ENCODE measurements at places on chromosomes 4 and X.

DNA sequence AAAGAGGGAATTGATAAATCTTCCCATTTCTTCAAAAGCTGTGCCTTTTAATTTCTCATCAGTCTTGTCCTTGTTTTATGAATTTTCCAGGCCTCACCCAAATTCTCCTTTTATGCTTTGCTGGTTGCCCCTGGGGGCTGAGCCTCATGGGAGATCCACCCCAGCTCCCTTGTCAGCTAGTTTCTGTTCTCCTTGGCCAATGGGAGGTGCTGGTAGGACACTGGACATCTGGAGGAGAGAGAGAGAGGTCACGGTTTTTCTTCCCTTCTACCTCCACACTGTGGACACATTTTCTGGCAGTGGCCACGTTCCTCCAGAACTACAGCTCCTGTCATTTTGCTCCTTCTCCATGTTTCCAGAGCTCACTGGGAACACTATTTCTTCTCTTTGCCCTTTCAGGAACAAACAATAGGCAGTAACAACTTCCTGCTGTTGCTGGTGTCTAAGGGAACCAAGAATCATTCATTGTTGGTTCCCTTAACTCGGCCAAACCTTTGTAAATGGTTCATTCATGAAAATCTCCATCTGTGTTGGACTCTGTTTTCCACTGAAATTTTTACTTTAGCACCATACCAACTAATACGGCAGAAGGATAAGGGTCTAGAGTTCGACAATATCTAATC lies 334.5 kb downstream of the GPAT3 start:
- no peak for DNase-seq

- DNase-seq = no peak
Observed at GRCh38 chrX:108088511-108088910, 2.8 kb downstream of the PSMD10 start.

- no peak for DNase-seq
Observed at GRCh38 chr4:102387552-102388150, 42.4 kb upstream of the SLC39A8 start.

DNA sequence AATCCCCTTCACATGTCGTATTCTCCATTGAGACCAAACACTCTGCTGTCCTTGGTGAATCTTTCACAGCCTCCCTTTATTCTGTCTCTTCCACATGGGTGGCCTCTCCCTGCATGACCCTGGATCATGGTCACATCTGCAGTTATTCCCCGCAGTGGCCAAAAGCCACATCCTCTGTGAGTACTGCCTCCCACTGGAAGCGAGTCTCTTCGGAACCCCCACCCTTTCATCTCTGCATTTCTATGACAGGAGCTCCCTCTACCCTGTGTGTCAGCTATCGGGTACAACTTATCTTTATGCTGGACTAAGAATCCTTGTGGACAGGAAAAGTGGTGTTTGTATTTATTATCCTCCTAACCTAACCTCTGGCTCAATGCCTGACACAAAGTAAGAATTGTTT lies 48.6 kb upstream of the SHISA3 start:
- no peak for DNase-seq

DNA sequence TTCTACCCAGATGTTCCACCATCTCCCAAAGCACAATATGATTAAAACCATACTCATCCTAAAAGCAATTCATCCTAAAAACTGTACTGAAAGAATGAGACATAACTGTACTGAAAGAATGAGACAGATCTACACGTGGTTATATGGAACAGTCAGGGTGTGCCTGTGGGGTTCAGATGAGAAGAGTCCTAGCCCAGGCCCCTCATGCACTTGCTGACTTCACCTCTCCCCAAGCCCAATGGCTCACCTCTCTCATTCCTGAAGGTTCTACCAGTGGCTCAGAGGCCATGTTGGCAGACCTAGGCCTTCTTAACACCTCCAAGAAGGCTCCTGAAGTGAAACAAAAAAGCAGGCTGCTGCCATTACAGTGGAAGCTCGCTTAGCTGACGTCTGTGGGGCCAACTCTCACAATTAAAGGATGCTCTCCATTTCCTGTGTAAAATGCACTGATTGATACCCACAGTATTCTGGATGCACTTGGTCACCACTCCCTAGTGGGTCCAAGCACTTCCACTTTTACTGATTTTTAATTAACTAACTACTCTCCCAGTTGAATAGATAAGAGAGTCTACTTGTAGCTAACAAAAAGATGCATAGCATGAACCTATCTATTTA lies 3.8 kb downstream of the PLAC1 start:
- DNase-seq = peak; percentile 17

DNA sequence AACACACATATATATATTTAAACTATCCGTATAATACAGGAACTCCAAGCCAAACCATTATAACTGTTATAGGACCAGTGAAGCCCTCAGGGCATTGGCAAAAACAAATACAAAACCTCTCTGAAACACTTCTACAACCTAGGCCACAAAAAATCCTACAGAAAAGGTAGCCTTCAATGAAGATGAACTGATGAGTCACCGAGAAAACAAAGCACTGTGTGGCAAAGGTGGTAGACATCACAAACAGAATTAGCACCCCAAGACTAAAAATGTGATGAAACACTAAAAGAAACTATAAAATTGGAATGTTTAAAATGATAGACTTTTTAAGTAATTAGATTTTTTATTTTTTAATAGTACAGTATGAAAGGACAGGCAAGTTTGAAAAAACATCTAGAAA lies 5.5 kb upstream of the HSPA4L start:
- DNase-seq = no peak

DNA sequence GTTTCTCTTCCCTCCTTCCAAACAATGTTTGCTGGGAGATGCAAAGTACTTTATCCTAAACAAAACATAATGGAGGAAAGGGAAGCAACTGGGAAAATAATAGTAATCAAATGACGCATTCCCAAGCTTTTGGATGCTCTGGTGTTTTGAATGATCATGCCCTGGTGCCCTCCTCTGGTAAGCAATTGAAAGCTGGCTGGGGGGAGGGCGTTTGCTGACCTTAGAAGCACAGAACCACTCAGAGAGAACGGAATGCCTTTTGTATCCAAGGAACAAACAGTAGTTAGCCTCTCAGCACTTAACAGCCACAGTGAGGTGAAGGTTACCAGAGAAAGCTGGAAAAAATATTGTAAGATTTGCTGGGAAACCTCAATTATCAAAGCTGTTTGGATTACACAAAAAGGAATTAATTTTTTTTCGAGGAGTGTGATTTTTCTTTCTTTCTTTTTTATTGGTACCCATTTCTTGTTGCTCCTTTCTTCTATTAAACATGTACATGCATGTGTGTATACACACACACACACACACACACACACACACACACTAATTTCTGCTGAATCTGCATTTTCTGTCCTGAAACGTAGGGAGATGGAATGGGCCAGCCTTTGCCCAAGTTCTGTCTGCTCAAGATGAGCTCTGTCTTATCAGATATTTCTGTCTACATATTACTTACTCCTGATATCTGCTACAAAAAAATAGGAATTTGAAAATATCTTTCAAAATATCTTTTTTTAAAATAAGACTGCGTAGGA lies 155.8 kb upstream of the IGFBP7 start:
- DNase-seq = no peak

DNA sequence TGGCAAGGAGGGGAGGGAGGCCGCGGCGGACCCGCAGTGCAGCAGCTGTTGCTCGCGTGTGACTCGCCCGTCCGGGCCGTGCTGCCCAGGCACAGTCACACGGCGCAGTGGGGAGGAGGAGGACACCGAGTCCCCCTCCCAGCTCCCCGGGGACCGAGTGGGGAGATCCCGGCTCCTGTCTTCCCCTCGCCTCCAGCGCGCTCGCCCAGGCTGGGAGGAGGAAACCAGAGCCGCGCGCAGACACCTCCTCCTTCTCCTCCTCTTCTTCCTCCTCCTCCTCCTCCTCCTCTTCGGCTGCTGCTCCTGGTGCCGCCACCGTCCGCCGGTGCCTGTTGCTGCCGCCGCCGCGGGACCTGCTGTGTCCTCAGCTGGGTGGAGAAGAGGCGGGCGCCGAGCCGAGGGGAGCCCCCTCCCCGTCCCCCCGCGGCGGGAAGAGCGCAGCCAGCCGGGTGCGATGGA lies at the start of gene TBC1D1:
Gene TBC1D1 (plus strand): TSS at position 284 of the 459 bp plus-strand sequence. CDS start 11,012 bp downstream, outside the sequence.
- peak; percentile 25 for DNase-seq

DNA sequence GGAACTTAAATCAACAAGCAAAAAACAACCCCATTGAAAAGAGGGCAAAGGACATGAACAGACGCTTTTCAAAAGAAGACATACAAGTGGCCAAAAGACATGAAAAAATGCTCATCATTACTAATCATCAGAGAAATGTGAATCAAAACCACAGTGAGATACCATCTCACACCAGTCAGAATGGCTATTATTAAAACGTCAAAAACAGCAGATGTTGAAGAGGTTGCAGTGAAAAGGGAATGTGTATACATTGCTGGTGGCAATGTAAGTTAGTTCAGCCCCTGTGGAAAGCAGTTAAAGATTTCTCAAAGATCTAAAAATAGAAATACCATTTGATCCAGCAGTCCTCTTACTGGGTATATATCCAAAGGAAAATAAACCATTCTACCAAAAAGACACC lies 22.6 kb downstream of the RTL9 start:
- no peak for DNase-seq

DNA sequence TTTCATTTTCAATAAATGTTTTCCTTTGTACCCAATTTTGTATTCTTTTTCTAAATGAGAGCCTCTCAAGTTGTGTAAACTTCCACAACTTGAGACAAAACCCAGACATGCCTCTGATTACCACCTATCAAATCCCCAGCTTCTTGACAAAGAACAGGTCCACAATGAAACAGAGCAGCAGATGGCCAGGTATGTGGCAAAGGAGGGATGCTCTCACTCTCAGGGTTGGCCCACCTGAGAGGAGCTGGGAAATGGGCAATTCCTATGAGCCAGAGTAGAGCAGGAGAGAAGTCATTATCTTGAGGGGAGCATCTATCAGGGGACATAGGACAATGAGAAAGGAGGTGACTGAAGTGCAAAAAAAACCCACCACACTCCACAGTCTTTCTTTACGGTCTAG lies 273.5 kb upstream of the FAM241A start:
- no peak for DNase-seq

DNA sequence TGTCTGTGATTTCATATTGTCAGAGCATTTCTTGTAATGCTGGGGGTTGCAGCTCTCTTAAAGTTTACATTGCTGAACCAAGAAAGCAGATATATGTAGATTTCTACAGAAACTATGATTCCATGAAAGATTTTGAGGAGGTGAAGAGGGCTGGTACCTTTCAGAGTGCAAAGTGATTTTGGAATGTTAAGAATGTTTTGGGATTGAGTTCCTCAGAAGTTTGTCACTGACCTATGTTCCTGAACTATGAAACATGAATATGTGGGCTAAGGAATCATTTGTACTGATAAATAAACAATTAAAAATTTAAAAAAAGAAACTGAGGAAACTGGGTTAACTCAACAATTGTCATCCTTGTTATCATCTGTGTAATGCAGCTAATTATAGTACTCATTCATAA lies 12.3 kb upstream of the CHIC2 start:
- DNase-seq = no peak

- DNase-seq = no peak
Observed at GRCh38 chrX:1928805-1929204, 313.9 kb downstream of the ASMT start.

DNA sequence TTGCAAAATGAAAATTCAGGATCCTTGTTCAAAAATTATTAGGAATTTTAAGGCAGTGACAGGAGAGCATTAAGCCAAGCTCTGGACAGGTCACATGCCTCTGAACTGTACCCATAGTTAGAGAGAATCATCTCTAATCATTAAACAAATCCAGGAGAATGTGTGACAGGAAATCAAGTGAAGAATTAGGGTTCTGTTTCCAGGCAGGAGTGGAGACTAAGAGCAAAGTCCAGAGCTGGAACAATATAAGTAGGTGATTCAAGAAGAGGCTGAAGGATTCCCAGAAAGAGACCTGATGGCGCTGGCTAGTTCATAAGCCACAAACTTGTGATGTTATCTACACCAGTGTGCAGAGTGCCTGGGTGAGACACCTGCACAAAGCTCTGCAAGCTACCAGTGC lies 104.6 kb upstream of the PRKG2 start:
- DNase-seq = no peak

- DNase-seq = no peak
Observed at GRCh38 chr4:171644430-171645057, 168.7 kb upstream of the GALNTL6 start.

DNA sequence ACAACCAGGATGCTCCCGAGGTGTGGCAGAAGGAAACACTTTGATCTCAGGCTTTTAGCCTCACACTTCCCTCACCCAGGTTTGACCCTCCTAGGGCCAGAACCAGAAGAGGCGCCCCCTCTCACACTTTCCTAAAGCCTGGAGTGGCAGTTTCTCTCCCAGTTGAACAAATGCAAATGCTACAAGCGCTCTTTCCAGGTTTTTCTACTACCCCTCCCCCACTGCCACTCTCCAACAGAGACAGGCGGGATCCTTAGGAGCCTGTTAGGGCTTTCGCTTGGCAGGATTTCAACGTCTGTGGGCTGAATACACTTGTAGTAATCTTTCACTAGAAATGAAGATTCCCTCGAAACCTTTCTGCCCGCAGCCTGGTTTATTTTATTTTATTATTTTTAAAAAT lies 2.4 kb downstream of the TSC22D3 start:
- no peak for DNase-seq

DNA sequence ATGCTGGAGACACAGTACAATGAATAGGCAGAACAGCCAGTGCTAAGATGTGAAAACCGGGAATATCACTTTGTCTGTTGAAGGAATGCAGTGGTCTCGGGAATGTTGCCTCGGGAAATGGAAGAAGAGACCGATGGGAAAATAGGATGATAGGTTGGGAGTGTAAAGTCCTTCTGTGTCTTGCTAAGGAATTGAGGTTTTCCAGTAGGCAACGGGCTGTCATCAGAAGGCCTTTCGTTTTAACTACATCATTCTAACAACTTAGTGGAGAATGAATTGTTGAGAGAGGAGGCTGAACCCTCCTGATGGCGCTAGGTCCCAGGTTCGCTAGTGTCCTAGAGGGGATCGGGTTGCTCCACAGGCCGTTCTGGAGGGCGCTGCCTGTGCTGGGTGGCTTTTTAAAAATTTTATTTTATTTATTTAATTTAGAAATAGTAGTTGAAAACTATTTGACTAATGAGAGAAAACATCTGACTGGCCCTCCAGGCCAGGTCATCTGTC lies 730 bp downstream of the VBP1 start:
- no peak for DNase-seq

DNA sequence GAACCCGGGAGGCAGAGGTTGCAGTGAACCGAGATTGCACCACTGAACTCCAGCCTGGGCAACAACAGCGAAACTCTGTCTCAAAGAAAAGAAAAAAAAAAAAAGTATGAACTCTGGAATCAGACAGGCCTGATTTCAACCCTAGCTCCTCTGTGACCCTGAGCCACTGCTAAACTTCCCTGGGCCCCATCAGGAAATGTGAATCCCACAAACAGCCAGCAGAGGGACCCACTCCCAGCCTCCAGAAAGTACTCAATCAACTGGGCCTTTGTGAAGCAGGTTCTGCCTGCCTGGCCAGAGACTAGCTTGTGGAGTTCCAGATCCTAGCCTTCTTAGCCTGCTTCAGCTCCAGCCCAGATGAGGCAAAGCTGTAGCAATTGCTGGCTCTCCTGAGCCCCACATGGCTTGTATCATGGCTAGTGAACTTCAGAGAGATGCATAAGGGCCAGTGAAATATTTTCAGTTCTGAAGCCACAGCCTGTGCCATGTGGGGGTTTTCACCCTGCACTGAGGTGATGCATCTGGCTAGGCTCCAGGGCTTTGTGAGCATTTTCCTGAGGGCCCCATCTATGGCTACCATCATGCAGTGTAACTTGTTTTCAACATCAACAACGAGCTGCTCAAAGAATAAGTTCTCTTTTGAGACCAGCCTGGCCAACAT lies 7.2 kb upstream of the IDS start:
- peak; percentile 23 for DNase-seq

GRCh38 chr4:142272452-142272851 lies 573.6 kb downstream of the INPP4B start:
- no peak for DNase-seq

- no peak for DNase-seq
Observed at GRCh38 chr4:162767083-162767482, 399.6 kb downstream of the NAF1 start.
